ENCODE measurements at places on chromosomes 1 and 21.

- no peak for DNase-seq
Observed at GRCh38 chr1:172955161-172955815, 95.5 kb downstream of the TNFSF18 start.

DNA sequence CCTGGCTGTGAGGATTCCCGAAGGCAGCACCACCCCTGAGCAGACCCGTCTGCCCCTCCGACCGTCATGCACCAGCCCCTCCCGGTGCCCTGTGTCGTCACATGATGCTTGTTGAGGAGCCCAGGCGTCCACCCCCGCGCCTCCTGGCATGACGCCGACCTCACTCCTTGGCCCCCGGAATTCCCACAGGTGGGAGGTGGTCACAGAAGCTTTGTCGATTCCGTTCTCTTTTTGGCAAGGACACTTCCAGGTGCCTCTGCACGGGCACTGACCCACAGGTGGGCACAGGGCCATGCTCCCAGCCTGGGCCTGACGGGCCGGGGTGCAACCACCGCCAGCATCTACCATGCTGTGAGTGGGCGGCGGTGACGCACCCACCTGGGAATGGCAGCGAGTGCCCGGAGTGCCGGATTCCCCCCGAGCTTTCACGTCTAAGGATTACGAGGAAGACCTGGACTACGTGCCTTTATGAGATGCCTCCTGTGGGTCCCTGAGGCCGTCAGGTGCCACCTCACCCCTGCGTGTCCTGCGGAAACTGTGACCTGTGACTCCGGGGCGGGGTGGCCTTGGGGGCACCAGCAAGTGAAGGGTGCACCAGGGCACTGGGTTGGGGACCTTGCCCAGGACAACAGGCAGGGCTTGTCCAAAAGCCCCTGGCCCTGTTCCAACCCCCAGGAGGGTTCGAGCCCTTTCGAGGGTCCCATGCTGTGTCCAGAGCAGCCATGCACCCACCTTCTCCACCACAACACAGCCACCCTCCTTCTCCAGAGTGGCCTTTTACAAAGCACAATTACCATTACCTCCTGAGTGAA is 31.4 kb upstream of the COL6A1 start:
- DNase-seq, result no peak

- no peak for DNase-seq
Observed at GRCh38 chr1:208329300-208329699, 85.1 kb upstream of the PLXNA2 start.

- no peak for DNase-seq
Observed at GRCh38 chr1:161080441-161081405, 8.6 kb downstream of the NECTIN4 start.

DNA sequence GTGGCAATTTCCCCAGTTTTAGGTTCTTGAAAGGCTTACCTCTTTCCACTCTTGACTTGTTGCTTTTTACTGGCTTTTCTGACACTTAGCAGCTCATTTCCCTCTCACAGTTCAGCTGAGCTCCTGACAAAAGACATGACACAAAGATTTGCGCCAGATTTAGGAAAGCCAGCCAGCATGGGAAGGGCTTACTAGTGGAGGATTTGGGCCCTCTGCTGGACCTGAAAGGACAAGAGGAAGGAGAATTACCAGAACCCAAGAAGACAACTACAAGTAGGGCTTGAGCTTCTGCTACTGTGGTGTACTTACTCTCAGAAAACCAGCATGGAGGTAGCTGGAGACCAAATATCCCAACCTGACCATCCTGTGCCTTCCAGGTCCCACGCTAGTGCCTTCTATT is 784.5 kb downstream of the BRINP3 start:
- DNase-seq, result no peak

DNA sequence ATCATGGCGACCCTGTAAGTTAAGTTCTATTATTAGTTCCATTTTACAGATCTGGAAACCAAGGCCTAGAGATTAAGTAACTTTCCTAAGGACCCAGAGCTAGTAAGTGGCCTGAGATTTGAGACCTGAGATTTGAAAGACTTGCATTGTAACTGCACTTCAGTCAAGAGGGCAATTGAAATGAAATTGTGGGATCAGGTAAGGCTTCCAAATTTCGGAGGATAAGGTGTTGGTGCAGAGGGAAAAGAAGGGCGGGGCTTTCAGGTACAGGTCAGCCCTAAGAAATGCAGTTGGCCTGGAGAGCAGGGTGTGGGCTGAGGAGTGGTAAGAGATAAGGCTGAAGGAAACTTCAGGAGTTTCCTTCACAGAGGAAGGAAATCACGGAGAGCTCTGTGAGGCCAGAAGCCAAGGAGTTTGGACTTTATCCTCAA is 51.1 kb downstream of the SLC16A1 start:
- DNase-seq, result no peak

DNA sequence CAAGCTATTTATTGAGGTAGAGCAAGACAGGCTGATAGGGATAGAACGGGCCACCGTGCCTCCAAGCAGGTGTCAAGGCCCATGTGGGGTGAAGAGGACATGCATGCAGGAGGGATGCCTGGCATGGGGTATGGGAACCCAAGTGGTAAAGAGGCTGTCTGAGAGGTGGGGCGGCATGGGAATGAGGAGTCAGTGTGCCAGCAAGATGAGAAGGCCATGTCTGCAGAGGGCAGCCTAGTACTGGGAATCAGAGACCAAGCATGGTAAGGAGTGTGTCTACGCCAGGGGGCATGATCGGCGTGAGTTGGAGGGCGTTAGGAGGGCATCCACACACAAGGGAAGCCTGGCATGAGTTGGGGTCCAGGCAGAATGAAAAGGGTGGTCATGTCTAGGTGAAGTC is 303.7 kb upstream of the PLD5 start:
- no peak for DNase-seq

- no peak for DNase-seq
Observed at GRCh38 chr21:39660191-39660980, 47.6 kb downstream of the B3GALT5 start.

DNA sequence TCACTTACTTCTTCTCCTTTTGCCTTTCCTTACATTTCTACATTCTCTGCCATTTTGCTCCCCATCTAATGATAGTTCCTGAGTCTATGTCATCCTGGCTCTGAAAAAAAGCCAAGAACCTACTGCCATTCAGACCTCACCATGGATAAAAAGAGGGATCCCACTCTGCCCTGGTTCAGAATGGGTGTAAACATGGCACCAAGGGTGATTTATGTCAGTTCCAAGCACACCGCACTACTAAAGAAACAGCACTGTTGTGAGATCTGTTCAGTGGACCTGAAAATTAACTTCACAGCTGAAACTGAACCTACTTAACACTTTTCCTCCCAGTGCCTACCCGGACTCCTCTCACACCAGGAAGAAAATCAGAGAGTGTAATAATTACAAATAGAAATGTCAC is 72.3 kb upstream of the NTPCR start:
- DNase-seq, result no peak

- DNase-seq, result no peak
Observed at GRCh38 chr1:172429331-172430127, 9.0 kb downstream of the C1orf105 start.

GRCh38 chr1:168159251-168159650 is 19.5 kb upstream of the TIPRL start:
- no peak for DNase-seq

- no peak for DNase-seq
Observed at GRCh38 chr1:170530972-170531757, 801 bp upstream of the GORAB start.

DNA sequence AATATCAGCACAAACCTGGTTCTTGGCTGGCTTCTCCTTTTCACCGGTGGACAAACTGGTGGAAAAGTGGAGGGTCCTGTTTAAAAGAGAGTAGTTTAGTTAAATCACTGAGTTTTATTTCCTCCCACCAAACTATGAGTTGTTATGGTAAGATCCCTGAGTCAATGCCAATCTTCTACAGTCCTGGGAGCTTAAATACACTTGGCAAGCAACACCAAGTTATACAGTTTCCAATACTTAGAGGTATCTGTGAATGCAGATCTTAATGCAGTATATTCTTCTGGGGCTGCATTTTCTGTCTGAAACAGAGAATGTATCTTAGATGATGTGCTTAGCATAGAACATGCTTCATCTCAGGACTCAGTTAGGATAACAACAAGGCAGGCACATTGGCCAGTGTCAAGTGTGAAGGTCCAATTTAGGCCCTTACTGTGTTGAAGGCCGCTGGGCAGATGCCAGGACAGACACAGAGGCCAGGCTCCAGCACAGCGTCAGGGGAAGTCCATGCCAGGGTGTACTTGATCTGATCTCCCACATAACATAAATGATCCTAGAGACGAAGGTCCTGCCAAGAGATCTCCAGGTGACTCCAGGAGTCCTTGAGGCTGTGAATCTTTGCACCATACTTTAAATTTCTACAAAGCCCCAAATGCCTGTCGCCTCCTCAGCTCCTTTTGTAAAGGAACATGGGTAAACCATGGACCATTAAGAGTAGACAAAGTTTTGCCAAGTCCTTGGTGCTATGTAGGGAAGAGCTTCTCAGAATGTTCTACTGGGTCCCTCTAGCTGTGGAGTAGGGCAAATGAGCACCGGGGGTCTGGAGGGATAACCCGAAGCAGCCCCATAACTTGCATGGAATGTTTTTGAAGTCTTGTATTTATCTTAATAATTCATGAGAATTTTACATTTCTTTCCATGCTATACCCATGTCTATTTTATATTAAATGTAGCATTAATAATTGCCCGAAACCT is 76.8 kb downstream of the KCNJ15 start:
- DNase-seq, result no peak

GRCh38 chr1:180137776-180138175 is 16.9 kb upstream of the QSOX1 start:
- DNase-seq, result no peak

DNA sequence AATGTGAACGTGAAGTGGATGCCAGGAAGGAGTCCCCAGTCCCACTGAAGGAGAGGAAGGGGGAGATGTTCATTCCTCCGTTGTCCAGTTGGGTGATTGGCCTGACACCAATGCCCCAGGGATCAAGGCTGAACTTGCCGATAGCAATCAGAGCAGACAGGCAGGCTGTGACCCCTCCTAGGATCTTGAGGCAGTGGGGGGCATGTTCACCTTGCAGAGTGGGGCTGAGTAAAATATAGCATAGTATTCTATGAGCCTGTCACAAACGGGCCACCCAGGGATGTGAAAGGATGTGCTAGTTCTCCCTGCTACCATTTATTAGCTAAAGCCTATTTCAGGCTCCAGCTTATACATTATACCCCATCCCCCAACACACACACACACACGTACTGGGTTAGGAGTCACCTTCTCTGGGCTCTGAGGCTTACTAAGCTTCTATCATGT is 80.7 kb upstream of the CD34 start:
- DNase-seq, result no peak

GRCh38 chr1:162040001-162040400 is 16.3 kb upstream of the OLFML2B start:
- no peak for DNase-seq

DNA sequence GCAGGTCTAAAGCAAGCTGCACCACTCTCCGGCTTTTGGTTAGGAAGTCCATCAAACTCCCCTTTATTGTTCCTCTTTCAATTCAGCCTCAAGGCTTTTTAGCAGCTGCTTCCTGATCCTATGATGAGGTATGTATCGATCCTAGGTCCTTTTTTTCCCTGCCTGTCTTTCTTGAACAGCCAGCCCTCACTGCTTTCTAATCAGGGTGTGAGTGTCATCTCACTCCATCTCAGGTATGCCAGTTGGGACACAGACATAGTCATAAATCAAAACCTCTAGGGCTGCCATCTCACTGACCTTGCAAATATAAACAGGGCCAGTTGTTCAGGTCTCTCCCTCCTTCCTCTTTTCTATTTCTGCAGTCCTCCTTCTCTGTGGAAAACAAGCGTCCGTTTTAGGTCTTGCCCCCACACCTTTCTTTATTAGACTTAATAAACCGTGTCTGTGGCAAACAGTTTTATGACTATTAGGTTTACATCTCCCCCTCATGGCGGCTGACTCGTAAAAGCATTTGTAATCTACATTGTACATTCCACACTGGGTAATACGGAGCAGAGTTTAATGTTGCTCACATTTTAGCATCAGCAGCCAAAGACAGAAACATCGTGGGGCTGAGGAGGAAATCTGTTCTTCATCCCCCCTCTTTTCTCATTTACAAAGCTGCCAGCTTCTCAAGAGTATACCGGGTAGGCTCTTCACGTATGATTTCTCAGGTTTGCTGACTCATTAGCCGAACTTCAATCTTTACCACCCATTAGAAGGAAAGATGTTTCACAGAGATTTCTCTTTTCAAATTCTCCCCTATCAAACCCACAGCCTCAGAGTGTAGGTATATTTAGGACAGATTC is 11.6 kb downstream of the STYXL2 start:
- no peak for DNase-seq

DNA sequence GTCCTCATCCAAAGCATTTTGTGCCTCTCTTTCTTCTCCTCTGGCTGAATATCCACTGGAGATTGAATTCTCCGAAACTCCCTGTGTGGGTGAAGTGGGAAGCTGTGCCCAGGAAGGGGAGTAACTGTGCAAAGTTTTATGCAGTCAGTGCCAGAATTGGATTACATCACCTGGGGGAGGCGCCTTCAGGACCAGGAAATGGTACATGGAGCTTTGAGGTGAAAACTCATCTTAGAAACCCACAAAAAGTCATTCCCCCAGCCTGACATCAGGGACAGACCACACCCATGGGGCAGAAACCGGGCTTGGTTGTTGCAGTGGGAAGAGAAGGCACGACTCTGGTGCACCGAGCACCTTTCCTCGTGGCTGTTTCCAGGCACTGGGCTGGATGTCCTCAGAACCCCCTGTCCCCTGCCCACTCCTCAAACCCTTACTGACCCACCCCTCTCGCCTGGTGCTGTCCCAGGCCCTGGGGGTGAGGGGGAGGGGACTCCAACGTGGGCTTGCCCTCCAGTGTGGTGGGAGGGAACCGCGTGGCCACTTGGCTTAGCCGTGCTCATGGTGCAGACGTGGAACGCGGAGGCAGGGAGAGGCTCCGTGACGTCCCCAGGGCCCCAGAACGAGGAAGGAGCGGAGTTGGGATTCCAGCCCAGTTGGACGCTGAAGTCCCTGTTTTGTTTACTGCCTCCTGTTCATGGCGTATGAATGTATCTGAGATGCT is 15.7 kb downstream of the TFF3 start:
- DNase-seq, result peak; percentile 29

GRCh38 chr1:96973605-96974004 is 252.0 kb downstream of the PTBP2 start:
- no peak for DNase-seq

- DNase-seq, result no peak
Observed at GRCh38 chr1:114219172-114219868, 65.7 kb upstream of the SYT6 start.

DNA sequence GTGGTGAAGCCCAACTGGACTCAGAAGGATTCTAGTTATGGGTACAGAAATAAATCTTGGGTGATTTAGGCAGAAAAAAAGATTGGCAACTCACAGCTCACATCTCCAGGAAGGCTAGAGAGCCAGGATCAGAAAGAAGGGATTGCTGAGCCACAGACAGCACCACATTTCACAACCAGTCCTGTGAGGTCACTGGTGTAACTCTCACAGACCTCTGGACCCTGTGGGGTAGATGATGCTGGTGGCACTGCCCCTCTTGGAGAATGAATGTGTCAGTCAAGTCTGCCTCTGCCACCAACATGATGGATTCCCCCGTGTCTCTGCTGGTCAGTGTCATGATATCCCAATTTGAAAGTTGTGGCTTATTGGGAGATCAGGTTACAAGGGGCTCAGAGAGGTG is 70.9 kb upstream of the HMCN1 start:
- DNase-seq, result no peak

GRCh38 chr1:168230709-168231108 is 4.9 kb downstream of the SFT2D2 start:
- no peak for DNase-seq

GRCh38 chr1:76330991-76331603 is 256.6 kb downstream of the ST6GALNAC3 start:
- peak; percentile 14 for DNase-seq

- DNase-seq, result no peak
Observed at GRCh38 chr1:192474080-192474683, 101.4 kb upstream of the RGS1 start.

- no peak for DNase-seq
Observed at GRCh38 chr1:1596493-1597274, 3.3 kb downstream of the FNDC10 start.
